ENCODE measurements at places on chromosomes 5 and 9.

GRCh38 chr5:33793836-33794549, 97.8 kb downstream of the ADAMTS12 start:
- DNase-seq, result no peak

DNA sequence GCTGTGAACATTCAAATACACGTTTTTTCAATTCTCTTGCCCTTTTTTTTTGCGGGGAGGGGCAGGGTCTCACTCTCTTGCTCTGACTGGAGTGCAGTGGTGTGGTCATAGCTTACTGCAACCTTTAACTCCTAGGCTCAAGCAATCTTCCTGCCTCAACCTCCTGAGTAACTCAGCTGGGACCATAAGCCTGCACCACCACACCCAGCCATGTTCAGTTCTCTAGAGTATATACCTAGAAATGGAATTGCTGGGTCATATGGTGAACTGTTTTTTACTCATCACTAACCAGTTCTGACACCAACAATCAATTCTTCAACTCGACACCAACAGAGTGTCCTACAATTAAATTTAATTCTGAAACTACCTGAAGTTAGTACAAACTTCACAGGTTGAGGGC, 85.5 kb upstream of the ZNF169 start:
- DNase-seq, result no peak

DNA sequence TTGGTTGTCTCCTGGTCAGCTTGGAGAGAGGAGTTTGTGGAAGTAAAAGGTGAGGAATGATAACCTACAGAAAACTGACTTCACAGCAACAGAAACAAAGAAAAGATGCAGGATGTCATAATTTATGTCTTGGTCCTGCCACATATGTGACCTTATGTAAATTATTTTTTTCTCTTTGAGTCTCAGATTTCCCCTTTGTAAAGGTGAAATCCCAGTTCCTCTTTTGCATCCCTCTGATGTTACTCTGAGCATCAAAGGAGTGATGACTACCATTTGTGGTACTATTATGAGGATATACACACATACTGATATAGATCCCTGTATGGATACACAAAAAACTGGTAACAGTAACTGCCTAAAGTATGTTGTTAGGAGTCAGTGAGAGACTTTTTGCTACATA, 1.4 kb upstream of the THG1L start:
- no peak for DNase-seq

DNA sequence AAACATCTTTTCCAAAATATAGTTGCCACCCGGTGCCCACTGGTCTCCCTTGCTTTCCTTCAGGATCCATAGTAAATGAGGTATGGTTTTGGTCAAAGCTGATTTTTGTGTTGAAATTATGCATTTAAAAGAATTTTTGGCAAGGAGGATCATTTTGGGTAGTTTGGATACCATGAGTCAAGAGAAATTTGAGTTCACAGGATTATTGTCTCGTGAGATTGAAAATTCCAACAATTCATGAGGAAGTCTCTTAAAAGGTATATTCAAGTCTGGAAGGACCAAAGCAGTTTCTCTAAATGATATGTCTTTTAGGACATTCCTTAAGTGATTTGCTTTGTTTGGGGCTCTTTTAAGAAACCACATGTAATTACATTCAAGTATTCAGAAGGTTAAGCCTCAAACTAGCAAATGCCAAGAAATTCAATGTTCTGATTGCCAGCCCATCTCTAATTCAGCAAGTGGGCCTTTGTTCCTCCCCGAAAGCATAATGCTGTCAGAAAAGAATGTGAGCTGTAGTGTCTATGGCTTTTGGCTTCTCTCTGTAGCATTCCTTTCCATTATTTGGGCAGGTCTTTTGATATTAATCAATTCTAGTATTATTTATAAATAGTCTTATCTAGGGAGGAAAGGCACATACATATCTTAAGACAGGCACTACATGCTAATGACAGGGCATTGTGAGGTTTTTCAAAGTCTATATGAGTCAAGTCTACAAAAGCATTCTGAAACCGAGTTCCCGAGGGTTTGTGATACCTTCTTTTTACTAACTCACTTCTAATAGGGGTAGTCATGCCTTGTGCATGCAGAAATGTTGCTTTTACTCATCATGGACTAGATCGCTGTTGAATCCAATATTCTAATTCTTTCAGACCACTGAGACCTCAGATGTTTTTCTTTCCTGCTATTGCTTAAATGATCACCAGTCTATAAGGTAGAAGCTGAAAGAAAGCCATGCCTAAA, 453.9 kb downstream of the ENC1 start:
- no peak for DNase-seq

DNA sequence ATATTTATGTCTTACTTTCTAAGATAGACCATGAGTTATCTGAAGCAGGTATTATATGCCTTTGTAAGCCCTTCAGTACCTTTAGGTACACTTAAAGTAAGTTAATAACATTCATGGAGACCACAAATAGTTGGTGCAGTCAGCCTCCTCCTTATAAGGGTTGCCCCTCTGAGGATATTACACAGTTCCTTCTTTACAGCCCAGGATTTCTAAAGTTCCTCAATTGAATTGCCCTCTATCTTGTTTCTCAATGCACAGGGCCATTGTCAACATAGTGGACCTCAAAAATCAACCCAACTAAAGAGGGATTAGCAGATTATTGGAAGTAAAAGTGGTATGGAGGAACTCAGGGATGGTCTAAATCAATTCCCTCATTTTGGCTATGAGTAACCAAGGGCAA, 50.3 kb downstream of the HMHB1 start:
- DNase-seq, result no peak

GRCh38 chr5:2896371-2897275, 145.1 kb upstream of the IRX2 start:
- no peak for DNase-seq

DNA sequence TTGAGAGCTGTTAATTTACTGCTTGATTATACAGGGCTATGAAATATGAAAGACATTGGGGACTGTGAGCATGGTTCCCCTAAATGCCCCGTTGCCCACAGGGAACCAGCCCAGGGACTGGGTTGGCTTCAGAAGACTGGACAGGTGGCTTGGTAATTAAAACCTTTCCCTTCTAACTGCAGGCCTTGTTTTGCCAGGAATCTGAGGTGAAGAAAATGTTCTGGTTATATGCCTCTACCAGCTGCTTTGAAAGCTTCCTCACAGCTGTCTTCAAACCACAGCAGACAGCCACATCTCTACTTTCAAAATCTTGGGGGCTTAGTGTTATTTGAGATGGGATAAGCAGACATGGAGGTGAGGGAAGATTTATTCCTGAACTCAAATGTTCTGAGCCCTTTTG, 153.3 kb upstream of the SPRY4 start:
- DNase-seq, result no peak

DNA sequence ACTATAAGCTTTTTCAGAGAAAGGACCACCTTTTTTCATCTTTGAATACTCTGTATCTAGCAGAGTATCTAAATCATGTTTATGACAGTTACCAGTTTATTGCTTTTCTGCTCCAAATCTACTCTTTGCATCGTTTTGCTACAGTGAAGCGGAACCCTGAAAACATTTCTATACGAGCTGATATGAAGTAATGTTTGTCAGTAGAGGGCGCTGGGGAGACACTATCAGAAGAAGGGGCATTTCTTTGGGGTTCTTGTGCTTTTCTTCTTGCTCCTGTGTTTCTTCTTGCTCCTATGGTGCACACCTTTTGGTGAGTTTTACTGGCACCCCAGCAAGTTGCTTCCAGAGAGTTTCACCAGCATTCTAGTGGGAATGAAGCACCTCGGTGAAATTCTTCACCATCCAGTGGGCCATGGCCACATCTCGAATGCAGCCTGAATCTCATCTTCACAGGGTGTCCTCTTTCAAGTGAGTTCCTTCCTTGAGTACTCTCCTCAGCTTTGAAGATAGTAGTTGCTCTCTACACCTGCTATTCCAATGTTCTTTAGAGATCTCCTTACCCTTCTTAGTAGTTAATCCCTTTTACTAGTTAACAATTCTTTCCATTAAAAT, 98.4 kb downstream of the FGF1 start:
- DNase-seq, result peak; percentile 61

DNA sequence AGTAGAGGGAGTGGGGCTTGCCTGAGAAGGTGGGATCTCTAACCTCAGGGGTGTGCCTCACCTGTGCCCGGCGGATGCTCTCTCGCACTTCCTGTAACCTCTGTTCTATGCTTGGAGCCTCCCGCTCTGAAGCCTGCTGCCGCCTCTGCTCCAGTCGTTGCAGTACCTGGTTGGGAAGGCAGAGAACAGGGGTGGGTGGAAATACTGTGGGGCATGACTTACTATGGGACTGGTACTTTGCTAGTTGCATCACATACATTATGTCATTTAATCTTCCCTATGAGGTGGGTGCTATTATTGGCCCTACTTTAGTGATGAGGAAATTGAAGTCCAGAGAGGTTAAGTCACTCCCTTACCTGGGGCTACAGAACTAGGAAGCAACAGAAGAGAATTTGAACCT, 5.2 kb downstream of the FCHSD1 start:
- no peak for DNase-seq

GRCh38 chr9:35858458-35858857, 11.7 kb downstream of the OR13J1 start:
- DNase-seq, result no peak

DNA sequence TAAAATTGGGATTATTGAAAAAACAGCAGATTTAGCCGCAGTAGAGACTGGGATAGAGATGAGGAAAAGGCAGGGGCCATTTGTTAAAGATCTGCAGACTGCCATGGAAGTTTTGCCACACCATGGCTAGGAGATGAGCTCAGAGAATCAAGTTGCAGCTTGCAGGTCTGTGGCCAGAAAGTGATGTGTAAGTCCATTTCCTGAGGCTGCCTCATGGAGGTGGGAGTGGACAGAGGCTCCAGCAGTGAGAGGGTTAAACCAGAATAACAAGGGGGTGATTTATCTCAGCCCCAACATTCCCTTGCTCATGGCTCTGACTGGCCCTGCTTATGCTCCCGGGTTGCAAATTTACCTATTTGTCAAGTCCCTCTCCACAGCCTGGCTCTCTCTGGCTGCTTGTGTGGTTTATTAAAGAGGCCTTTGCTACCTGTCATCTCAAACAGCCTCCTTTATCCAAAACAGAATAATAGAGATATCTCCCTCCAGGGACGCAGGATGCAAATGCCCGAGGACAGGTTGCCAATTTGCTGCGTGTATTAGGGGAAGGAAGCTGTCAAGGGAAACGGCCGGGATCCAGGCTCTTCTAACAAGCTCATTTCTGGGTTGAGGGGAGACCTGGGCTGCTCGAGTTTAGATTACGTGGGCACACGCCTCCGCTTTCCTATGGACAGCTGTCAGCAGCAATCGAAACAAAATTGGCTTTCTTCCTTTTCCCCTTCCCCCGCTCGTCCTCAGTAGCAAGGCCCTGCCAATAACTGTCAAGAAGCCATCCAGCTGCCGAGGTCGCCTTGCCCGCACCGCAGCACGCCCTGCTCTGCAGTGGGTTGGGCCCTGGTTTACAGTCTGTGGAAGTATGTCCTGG, 72.8 kb upstream of the PITX1 start:
- peak; percentile 19 for DNase-seq

- DNase-seq, result peak; percentile 92
These were observed 1.1 kb downstream of the HEXB start for GRCh38 chr5:74685979-74686631.

DNA sequence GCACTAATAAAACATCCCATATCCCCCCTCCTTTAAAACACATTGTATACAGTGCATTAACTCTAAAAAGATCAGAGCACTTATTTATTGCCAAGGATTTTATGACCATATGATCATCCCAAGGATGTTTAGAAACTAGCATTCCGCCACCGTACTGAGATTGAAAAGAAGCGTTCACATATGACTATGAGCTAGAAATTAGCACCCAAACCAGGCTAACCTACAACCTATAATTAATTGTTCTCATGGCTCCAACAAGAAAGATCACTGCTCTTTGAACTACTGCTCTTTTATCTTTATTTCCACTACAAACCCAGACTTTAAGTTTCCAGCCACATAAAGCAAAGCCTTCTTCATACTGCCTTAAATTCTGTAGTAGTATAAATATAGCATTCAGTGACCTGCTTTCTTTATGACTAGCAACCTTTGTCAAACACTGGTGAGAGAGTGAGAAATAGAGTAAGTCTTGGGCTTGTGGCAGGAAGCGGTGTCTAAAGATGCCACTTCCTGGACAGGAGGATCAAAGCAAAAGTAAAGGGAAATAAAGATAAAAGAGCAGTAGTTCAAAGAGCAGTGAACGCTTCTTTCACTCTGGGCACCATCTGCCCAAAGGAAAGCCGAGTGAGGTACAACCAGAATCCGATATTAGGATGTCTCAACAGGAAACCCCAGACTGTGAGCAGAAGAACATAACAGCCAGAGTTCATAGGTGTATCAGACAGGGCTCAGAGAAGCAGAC, 151.1 kb upstream of the ERCC6L2 start:
- DNase-seq, result peak; percentile 33

DNA sequence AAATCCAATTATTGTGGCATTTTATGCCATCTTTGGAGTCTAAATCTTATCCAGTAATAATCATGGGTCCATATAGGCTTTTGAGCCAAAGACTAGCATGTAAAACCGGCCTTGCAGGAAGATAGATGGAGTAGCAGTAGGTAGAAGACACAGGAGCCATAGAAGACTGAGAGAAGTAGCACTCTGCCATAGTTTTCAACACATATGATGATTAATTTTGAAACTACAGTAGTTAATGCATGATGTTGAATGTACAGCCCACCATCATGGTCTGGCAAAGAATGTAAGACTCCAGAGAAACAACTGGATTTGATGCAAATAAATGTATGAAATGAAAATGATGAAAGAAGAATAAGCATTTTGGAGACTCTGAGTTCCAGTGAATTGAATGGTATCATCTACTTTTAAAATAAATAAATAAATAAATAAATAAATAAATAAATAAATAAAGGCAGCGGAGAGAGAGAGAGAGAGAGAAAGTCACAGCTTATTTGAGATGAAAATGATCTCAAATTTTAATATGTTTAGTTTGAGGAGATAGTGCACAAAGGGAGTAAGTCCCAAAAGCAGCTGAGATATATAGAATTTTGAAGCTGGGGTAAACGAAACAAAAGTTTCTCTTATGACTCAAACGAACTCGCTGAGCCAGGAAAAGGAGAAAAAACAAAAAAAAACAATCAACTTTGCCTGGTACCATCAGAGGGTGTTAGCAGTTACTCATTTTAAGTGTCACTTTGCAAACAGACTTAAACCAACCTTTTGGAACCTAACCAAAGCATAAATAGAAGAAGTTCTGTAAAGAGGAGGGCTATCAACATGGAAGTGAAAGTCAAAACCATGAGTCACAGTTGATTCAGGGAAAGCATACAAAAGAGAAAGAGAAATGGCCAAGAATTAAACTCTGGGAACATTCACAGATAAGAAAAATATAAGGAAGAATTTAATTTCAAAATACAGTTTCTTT, 388.7 kb downstream of the CETN3 start:
- DNase-seq, result peak; percentile 7

DNA sequence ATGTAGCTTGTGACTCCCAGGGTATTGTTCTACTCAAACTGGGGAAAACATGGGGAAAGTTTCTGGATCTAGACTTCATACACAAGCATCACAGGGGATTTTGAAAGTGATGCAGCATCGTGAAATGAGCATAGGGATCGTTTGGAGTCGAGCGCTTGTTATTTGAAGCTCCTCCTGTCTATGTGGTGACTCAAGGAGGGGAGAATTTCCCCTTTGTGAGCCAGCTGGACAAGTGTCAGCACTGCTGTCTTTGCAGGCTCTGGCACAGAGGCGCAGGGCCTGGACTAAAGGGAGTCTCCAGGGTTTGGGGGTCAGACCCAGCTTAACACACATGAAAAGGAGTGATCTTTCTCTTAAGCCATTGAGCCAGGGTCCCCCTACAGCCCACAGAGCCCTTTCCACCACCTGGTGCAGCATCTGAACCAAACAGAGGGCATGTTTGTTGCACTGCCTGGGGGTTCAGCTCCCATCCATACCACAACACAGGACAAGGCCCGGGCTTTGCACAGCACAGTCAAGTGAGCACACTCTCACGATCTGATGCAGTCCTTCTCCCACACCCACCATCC, 51.0 kb downstream of the IRF1 start:
- no peak for DNase-seq

All from NB4 (cell line).